ENCODE measurements at places on chromosomes 4 and X.

- DNase-seq: no peak
Observed at GRCh38 chr4:73258436-73258685, 237 bp downstream of the ANKRD17 start.

- no peak for DNase-seq
Observed at GRCh38 chr4:33268776-33269175, 2548.6 kb downstream of the PCDH7 start.

DNA sequence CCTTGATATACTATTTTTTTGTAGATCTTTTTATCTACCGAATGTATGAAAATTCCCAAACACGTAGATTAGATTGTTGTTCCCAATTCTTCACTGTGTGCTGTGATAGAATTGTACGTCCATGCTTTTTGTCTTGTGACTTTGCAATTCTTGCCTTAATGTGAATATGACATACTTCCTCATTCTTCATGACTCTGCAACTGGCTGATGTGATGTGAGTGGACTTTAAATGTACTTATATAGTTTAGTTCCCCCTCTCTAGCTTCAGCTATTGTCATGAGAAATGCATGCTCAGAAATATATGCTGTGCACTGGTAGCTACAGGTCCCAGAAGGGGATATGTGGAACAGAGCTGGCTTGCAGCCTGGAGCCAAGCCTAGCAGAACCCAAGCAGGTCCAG lies 89.4 kb downstream of the FTHL17 start:
- DNase-seq: no peak

DNA sequence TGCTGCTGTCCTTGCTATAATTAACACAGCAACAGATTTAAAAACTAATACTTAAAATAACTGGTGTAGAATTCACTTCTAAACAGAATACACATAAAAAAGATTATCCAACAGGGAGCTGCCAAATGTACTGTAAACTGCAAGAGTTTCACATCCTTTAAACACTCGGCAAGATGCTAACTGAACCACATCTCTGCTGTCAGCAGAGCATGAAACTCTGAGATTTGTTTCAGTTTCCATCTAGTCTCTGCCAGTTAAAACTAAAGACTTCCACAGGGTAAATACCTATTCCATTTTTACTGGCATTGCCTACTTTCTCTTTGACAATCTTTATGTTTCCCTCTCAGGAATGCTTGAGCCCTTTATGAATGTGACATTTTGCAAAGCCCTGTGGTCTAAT lies 127.7 kb downstream of the SLC7A11 start:
- DNase-seq: no peak

DNA sequence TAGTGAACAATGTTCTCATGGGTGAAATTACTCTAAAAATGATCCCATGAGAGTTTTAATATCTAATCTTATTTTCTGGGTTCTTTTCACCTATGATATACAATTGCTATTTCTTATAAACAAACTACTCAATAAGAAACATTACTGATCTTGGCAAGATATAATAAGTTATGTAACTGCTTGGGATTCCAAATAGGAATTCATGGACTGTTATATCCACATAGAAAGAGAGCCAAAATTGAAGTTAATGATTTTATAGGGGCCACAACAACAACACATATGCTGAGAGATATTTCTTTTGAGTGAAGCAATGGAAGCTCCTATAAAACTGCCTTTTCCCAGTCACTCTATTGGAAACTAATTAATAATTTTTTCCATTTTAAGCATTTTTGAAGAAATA lies 90.4 kb upstream of the TLL1 start:
- no peak for DNase-seq

DNA sequence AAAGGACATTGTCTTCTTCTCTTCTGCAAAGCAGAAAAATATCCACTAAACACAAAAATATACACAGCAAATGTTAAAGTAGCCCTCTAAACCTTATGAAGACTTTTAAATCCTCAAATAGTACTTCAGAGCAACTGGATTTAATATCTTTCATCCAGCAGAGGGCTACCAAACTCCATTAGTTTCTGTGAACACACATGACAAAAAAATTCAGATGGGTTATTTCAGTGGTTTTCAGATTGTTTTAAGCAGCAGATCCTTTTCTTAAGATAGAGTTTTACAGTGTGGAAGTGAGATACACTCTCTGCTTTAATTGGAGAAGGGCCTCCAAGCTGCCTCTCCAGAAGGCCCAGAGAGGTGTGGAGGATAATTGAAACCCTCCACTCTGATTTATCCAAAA lies 56.7 kb downstream of the ANK2 start:
- no peak for DNase-seq

DNA sequence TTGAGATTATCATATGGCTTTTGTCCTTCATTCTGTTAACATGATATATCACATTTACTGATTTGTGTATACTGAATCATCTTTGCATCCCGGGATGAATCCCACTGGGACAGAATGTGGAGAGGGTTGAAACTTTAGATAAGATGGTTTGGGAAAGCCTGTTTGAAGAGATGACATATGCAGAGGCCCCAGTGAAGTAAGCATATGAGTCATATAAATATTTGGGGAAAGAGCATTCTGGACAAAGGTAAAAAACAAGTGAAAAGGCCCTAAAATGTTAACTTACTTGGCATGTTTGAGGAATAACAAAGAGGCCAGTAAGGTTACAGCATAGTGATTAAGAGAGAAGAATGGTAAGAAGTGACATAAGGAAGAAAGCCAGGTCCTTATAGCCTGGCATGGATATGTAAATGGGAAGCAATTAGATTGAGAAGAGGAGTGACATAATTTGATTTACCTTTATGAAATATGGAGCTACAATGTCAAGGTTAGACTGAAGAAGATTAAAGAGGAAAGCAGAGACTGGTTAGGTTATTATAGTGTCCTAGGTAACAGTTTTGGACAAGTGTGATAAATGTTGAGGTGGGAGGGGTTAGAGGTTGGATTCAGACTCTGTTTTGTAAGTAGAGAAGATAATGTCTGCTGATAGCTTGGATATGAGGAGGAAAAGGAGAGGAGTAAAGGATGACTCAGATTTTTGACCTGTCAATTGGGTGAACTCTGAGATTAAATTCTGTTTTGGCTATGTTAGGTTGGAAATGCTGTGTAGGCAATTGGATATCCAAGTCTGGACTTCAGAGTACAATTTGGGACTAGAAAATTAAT lies 54.6 kb upstream of the DRP2 start:
- DNase-seq: no peak

DNA sequence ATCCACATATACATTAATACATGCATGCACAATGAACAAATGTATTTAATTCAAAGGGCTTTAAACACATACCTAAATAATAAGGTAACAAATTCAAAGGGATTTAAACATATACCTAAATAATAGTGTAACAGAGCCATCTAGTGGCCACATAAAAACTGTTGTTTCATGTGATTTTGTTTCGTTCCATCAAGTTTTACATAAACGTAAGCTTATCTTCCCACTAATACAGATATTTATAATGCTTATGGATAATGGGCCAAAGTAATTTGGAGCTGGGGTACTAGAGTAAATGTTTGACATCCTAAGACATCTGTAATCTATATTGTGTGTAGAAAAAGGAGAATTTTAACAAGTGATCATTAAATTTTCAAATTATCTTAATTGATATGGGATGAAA lies 82.3 kb downstream of the PRSS12 start:
- no peak for DNase-seq

- no peak for DNase-seq
Observed at GRCh38 chrX:46678232-46678631, 80.7 kb downstream of the SLC9A7 start.

GRCh38 chr4:12399781-12400180 lies 971.1 kb upstream of the HS3ST1 start:
- no peak for DNase-seq

- DNase-seq: no peak
Observed at GRCh38 chrX:120874678-120875557, 748 bp downstream of the CT47B1 start.

DNA sequence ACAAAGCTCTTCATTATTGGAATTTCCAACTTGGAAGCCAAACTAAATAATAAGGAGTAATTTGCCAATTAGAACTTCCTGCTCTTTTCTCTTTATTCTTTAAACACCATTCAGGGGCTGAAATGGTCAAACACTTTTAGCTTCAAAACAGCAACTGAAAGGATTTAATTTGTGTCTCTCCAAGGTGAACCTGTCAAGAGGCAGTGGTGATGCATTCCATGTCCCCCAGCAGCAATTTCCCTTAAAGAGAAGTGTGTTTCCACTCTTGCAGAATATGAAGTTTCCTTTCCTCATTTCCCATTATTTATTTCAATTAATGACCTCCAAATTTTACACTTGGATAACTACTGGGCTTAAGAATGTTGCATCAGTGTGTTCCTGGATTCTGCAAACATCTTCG lies 156.0 kb downstream of the COL25A1 start:
- no peak for DNase-seq

DNA sequence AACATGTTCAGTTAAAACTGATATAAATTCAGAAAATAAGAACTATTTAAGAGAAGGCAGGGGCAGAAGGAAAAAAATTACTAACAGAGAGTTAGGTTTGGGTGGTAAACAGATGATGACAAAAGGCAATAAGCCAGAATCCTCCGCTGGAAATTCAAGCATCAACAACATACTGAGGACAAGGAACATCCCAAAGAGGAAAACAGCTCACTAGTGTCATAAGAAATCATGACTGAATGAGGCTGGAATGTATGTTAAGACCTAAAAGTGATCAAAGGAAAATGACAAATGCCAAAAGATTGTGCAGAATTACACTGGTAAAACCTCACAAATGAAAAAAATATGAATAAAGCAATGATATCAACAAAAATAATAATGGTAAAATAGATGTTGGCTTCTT lies 88.4 kb downstream of the WDFY3 start:
- DNase-seq: no peak

DNA sequence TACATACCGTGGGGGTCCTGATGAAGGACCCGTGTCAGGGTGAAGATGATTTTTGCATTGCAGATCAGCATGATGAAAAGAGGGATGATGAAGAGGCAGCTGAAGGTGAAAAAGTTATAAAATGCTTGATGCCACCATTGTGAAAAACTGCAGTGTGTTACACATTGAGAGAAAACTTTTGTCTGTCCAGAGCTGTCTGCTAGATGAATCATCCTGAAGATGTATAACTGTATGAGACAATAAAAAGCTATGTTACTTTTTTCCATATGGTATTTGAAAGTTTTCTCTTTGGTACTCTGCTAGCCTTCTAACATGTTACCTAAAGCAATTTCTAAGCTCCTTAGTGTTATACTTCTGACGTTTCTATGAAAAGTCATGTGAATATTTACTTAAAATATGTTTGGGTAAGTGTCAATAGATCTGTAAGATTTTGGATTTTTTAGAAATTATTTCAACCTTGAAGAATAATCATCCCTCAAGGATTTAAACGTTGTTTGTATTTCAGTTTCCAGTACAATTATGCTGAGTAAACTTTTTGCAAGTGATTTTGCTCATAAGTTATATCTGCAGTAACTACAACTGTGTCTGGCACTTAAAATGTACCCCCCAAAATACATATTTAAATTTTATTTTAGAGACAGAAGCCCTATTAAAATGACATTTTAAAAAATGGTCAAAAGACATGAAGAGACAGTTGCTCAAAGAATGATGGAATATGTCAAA lies 9.5 kb downstream of the GNRHR start:
- no peak for DNase-seq

DNA sequence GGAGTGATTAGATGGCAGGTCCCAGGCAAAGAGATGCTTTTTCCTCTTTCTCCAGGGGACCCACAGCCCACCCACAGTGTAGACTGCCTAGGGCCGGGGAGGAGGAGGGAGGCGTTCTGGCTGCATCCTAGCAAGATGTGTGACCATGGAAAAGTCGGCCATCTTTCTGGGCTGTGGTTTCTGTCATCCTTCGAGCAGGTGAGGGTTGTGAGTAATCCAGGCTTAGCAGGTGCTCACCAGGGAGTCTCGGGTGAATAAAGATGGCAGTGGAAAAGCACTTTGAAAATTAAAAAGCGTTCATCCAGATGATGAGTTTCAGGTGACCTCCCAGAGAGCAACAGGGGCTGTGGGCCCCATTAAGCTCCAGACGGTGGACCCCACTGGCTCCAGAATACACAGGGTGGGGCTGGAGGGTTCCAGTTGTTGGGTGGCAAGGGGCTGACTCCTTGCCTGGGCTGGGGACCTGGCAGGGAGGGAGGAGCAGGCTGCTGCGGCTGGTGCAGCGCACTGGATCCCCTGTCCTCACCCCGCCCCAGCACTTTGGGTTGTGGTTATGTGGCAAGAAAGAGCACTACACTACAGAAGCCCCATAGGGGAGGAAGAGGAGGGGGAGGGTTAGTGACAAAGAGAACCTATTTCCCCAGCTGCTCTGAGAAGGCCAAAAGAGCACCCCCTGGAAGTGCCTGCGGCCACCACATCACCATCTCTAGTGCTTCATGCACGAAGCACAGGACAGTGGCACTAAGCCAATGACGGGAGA lies 23.7 kb downstream of the ELF4 start:
- DNase-seq: peak; percentile 54

GRCh38 chrX:149630681-149631233 lies 835 bp downstream of the TMEM185A start:
- DNase-seq: no peak

DNA sequence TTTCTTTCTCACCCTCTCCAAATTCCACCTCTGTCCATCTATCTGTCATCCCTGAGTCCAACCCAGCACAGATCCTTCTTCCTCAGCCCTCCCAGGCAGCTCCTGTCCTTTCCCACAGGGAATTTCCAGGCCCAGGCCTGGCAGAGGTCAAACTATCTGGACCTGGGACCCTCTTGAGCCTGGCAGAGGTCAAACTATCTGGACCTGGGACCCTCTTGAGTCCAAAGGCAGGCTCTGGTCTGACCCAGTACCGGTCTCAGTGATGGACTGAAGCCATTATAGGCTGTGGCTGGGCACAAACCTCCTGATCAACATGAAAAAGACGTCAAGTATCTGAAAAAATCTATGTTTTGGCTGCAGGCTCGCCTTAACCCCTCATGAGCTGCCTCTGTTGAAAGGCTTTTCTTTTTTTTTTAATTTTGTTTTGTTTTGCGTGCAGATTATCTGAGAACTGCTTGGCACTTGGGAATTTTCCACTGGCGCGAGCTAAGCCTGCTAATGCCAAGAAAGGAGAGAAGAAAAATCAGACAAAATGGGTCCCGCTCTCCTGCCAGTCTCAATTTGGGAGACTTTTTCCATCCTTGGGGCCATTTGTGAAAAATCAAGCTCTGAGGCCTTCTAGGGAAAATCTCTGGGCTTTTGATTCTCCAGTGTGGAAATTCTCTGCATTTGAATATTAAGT lies 31.2 kb downstream of the MSX1 start:
- DNase-seq: no peak

GRCh38 chr4:6126971-6127745 lies 73.2 kb downstream of the JAKMIP1 start:
- DNase-seq: no peak

GRCh38 chr4:31530555-31530954 lies 810.4 kb downstream of the PCDH7 start:
- DNase-seq: no peak

GRCh38 chr4:7335344-7336066 lies 99.2 kb downstream of the PSAPL1 start:
- DNase-seq: no peak

Measured in T follicular helper cell (primary cell).